Gastrocnemius medialis (tissue), 4 donors: ENCODE measurements at places on chromosomes 13 and 19. TPM values are rescaled to one million over a fixed set of nuclear protein-coding genes. Genes with fewer than 3 reads are reported as not detected.

Gene ETHE1
- 30.8 TPM for total RNA-seq

Gene NLRP7
- not detected for total RNA-seq

Gene ZNF442
- total RNA-seq: 0.51 TPM

Gene AMER2
- not detected for total RNA-seq

Gene ZNF567
- total RNA-seq: 1.3 TPM

Gene FCGBP
- total RNA-seq: 9.1 TPM

DNA sequence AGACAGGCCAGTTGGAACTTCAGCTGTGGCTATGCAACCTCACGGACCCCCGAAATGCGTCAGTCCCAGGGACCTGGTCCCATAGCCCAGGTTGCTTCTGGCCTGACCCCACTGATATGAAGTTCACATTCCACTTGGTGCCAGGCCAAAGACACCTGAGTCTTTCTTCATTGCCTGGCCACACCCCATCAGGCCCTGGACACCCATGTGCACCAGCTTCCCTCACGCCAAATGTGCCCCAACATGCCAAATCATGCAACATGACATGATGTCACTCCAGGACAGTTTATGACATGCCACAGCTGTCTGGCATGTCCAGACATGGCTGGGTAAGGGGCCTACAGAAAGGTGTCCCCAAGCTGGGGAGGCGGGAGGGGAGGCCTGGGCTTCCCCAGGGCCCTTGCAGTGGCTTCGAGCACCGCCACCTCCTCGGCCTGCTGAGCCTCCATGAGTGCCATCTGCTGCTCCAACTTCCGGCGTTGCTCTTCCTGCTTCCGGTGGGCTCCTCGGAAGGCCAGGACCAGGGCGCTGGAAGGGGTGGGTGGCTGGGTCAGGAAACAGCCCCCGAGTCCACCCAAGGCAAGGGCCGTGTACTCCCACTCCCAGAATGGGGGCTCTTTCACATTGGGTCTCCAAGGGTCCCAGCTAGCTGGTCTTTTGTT is 4.3 kb upstream of the NR2F6 start:
- no peak overlapping the region for H3K4me3 ChIP-seq
- no peak overlapping the region for H3K27ac ChIP-seq
- no peaks in the 10 kb centered on the region for H3K27me3 ChIP-seq
- peaks cover 5% of the 10 kb centered on the region for H3K4me1 ChIP-seq

DNA sequence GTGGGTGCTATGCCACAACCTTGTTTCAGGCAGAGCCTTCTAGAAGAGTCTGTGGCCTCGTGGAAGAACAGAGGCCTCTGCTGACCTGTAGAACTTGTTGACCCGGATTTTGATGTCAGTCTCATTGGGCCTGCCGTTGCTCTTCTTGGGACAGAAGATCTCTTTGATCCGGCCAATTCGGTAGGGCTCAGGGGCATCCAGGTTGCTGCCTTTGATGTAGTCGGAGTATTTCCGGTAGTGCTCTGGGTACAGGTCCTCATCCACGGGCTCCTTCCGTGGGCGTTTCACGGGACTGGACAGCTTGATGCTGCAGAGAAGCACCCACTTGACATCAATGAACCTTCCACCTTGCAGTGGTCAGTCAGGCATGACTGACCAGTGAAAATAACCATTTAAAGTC is 24.0 kb upstream of the EIF3G start:
- peaks cover 72% of the 10 kb centered on the region for H3K36me3 ChIP-seq
- H3K4me3 ChIP-seq: no peak overlapping the region
- no peaks in the 10 kb centered on the region for H3K27me3 ChIP-seq
- no peak overlapping the region for H3K27ac ChIP-seq
- DNase-seq: no peak

DNA sequence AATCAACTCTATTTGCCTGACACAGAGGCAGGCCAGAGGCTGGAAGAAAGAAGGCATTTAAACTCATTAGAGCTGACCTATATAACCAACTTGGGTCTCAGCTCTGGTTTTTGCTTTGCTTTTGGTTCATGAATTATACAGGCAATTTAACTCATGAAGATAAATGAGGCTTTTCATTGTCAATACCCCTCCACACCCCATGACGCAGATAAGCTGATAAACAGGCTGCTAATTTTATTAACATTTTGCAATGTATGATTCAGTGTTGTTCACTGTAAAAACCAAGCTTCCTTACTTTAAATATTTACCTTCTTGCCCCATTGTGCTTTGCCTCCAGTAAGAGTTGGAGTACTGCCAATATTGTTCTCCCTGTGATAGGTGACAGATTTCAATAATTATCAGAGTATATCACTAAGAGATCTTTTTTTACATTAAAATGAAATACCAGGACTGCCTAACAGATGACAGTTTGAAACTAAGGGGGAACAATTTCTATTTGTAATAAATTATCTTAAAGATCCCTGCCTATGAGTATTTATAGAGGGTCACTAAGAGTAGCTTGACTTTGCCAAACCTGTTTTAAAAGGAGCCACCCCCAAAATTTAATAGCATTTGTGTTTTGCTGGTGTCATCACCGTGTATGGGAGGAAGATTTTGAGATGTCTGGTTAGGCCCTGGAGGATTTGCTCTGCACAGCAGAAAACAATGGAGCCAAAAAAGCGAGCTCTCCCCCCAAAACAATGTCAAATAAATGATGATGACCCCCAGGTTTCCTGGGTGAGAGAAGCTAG is 472.7 kb upstream of the NBEA start:
- H3K27ac ChIP-seq: no peak overlapping the region
- no peak overlapping the region for H3K4me3 ChIP-seq
- no peaks in the 10 kb centered on the region for H3K36me3 ChIP-seq
- H3K4me1 ChIP-seq: no peaks in the 10 kb centered on the region
- H3K27me3 ChIP-seq: no peaks in the 10 kb centered on the region

- H3K4me1 ChIP-seq: peaks cover 12% of the 10 kb centered on the region
- no peak for DNase-seq
- H3K4me3 ChIP-seq: no peak overlapping the region
- peaks cover 3% of the 10 kb centered on the region for H3K27me3 ChIP-seq
- no peak overlapping the region for H3K27ac ChIP-seq
These were observed 3.7 kb upstream of the IRS2 start for GRCh38 chr13:109790086-109790485.

DNA sequence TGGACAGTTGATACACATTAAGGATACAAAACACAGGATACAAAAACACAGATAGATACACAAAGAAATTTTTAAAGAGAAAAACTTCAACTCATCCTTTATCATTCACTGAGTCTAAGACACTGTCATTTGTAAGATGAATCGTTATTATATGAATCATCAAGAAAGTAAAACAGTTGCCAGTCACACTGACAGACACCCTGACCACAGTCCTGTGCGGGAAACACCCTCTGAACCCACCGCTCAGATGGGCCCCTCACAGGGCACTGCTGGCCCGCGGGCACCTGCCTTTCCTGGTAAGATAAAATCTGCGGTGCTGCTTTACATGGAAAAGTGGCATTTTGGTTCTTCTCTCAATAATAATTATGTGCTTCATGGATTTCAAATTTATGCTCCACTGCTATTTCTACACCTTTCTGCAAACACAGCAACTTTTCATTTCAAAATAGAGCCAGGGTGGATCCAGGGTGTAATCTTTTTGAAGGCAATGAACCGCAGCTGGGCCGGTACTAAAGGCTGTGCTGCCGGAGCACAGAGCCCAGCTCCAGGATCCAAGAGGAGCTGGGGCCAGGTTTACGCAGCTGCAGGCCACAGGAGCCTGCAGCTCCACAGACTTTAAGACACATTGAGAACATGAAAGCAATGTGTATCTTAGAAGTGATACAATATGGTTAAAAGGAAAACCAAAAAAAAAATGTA is 76.8 kb downstream of the TUBGCP3 start:
- H3K36me3 ChIP-seq: no peaks in the 10 kb centered on the region
- DNase-seq: no peak
- H3K4me1 ChIP-seq: no peaks in the 10 kb centered on the region
- H3K27ac ChIP-seq: no peak overlapping the region
- no peak overlapping the region for H3K4me3 ChIP-seq

GRCh38 chr13:77374339-77374738 is 47.4 kb upstream of the MYCBP2 start:
- no peaks in the 10 kb centered on the region for H3K36me3 ChIP-seq
- H3K27ac ChIP-seq: no peak overlapping the region
- no peaks in the 10 kb centered on the region for H3K27me3 ChIP-seq
- H3K4me1 ChIP-seq: no peaks in the 10 kb centered on the region
- no peak for DNase-seq

DNA sequence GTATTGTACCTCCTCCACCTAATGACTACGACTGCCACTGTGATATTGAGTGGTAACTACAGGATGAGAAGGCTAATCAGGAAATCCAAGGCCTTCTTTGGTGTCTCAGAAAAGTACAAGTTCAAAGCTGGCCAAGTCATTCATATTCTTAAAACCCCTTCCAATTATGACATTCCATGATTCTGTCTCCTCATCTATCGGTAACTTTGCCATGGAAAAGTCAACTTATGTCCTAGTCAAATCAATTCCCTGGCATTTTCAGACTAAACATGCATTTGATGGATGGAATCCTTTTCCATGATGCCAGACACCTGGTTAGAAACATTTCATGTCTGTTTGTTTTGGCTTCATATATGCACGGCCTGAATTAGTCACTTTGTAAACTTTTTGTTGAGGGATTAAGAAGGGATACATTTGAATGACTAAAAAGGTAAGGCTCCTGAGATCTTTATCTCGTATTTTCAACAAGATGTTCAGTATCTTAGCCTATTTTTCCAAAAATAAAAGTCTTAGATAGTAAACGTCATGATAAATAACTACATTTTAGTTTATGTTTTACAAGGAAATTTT is 186.5 kb downstream of the NHLRC3 start:
- no peaks in the 10 kb centered on the region for H3K27me3 ChIP-seq
- no peak overlapping the region for H3K4me3 ChIP-seq
- H3K36me3 ChIP-seq: no peaks in the 10 kb centered on the region
- H3K4me1 ChIP-seq: no peaks in the 10 kb centered on the region
- H3K27ac ChIP-seq: no peak overlapping the region
- no peak for DNase-seq

- H3K27me3 ChIP-seq: no peaks in the 10 kb centered on the region
- no peaks in the 10 kb centered on the region for H3K4me1 ChIP-seq
- no peak for DNase-seq
- H3K36me3 ChIP-seq: no peaks in the 10 kb centered on the region
- no peak overlapping the region for H3K4me3 ChIP-seq
- no peak overlapping the region for H3K27ac ChIP-seq
These were observed 231.2 kb downstream of the NHLRC3 start for GRCh38 chr13:39269411-39269810.

- no peaks in the 10 kb centered on the region for H3K27me3 ChIP-seq
- no peak overlapping the region for H3K4me3 ChIP-seq
- no peak for DNase-seq
- no peak overlapping the region for H3K27ac ChIP-seq
These were observed 547.9 kb downstream of the GPC6 start for GRCh38 chr13:93774506-93774905.

DNA sequence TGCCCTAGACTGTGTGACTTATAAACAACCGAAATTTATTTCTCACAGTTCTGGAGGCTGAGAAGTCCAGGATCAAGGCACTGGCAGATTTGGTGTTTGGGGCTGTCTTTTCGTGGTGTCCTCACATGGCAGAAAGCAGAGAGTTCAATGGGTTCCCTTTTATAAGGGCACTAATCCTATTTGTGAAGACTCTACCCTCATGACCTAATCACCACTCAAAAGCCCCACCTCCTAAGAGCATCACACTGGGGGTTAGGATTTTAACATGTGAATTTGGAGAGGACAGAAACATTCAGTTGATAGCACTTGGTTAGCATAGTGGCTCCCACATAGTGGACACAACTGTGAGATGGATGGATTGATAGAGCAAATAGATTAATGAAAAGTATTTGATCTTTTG is 21.5 kb upstream of the GPR18 start:
- H3K36me3 ChIP-seq: no peaks in the 10 kb centered on the region
- no peak overlapping the region for H3K4me3 ChIP-seq
- DNase-seq: no peak

DNA sequence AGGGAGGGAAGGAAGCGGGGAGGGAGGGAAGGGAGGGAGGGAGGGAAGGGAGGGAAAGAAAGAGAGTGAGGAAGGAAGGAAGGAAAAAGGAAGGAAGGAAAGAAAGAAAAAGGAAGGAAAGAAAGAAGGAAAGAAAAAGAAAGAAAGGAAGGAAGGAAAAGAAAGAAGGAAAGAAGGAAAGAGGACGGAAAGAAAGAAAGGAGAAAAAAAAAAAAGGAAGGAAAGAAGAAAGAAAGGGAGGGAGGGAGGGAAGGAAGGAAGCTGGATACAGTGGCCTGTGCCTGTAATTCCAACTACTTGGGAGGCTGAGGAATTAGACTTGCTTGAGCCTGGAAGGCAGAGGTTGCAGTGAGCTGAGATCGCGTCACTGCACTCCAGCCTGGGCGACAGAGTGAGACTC is 35.3 kb downstream of the OLFM2 start:
- H3K27ac ChIP-seq: no peak overlapping the region
- H3K4me3 ChIP-seq: no peak overlapping the region
- H3K27me3 ChIP-seq: no peaks in the 10 kb centered on the region
- no peak for DNase-seq
- H3K36me3 ChIP-seq: no peaks in the 10 kb centered on the region
